ENCODE measurements at places on chromosomes 7 and 10. TPM values are rescaled to one million over a fixed set of nuclear protein-coding genes. Genes with fewer than 3 reads are reported as not detected.

- no peaks in the 10 kb centered on the region for H3K27me3 ChIP-seq
- no peak overlapping the region for H3K27ac ChIP-seq
- H3K4me3 ChIP-seq, result no peak overlapping the region
- no peaks in the 10 kb centered on the region for H3K36me3 ChIP-seq
- DNase-seq, result no peak
These were observed 88.8 kb upstream of the KIF5B start for GRCh38 chr10:32144817-32145688.

Gene PRSS58
- total RNA-seq, result not detected

DNA sequence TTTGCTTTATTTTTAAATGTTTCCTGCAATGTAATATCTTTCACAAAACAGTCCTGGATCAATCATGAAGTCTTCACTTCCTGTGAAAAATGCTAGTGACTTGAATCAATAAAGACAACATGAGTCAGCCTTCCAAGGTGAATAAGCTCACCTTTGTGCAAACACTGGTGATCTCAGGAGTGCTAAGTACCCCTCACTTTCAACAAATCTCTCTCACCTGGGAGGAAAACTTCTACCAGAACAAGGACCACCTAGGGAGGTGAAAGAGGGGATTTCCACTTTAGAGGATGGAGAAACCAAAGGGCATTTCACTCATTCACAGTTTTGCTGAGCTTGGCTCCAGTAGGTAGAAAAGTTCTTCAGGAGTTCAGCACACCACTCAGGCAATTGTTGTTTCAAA is 64.8 kb downstream of the CALD1 start:
- no peak overlapping the region for H3K27ac ChIP-seq
- H3K4me1 ChIP-seq, result no peaks in the 10 kb centered on the region
- no peak overlapping the region for H3K4me3 ChIP-seq
- no peaks in the 10 kb centered on the region for H3K36me3 ChIP-seq
- DNase-seq, result no peak

Gene AASS
- total RNA-seq, result 3.1 TPM

DNA sequence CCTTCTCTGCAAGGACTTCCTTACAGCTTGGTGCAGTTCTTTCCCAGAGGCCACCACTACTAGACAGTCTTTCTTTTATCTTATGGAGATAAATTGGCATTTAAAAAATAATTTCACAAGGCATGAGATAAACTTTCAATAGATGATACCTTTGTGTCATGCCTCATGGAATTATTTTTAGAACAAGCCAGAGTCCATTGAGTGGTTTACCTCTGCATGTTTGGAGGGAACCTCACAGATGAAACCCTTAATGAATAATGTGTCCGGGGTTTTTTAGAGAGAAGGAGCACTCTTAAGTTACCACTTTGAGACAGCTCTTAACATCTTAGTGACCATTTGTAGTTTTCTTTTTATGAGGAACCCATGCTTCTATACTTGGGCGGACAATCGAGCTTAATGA is 17.2 kb downstream of the NODAL start:
- no peaks in the 10 kb centered on the region for H3K4me1 ChIP-seq
- peaks cover 83% of the 10 kb centered on the region for H3K36me3 ChIP-seq
- no peaks in the 10 kb centered on the region for H3K27me3 ChIP-seq

DNA sequence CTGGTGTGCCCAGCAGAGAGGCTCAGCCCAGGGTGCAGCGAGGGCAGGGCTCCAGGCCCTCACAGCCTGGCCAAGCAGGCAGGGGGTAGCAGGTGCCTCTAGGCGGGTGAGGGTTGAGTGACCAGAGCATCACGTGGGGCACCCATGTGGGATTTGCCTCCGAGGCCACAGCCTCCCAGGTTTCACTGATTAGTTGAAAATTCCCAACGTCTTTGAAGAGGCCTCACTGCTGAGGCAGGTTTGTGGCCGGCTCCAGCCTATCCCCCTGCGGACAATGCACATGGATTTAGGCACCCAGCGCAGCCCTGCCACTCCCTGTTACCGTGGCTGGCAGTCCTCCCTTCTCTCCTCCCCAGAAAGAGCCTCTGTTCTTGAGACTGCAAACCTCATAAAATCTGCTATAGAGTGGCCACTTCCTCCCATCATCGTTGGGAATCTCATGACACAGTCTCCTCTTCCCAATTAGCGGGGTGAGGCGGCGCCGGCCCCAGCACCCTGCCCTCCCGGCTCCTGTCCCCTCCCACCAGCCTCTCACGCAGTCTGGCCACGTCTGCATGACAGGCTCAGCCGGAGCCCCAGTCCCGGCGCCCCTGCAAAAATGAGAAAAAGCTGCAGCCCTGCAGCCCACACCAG is 10.8 kb downstream of the MYL10 start:
- no peaks in the 10 kb centered on the region for H3K4me1 ChIP-seq
- no peak overlapping the region for H3K4me3 ChIP-seq
- no peak overlapping the region for H3K27ac ChIP-seq
- no peaks in the 10 kb centered on the region for H3K27me3 ChIP-seq

Measured in CD4-positive, CD25-positive, alpha-beta regulatory T cell (primary cell).